Omental fat pad (tissue), 4 donors: ENCODE measurements at places on chromosomes 2 and 18.
A peak's percentile ranks its signal among the peaks of the same experiment; 100 is the strongest.

GRCh38 chr18:45962866-45963265 is 4.3 kb downstream of the EPG5 start:
- no peak for DNase-seq

- DNase-seq, result no peak
Measured at GRCh38 chr2:231353469-231353868, 42.0 kb upstream of the B3GNT7 start.

DNA sequence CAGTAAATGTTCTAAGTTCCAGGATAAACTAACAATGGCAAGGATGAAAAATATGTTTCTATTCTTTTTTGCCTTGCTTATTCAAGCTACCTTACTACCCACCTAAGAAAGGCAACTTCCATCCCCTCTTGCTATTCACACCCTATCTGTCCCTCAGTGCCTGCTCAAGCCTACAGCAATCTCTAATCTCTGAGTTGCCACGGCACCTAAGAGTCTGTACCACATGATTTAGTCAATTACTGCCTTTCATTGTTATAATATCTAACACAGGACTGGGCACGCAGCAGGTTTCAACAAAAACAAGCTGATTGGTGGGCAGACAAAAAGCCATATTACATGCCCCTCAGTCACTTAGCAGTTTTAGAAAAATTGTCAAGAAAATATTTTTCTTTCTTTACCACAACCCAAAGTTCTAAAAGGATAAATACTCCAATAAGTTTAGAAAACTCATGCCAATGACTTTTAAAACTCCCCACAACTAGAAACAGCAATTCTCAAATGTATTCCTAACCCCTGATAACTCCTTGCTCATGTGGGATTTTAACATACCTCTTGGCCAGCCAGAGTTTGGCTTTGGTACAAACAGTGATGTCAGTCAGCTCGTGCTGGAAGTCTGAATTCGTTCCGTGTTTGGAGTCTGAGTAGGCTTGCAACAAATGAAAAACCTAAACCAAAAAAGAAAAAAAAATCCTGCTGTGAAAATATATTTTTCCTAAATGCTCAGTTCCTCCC is 117.3 kb upstream of the ZFP36L2 start:
- DNase-seq, result peak; percentile 55

DNA sequence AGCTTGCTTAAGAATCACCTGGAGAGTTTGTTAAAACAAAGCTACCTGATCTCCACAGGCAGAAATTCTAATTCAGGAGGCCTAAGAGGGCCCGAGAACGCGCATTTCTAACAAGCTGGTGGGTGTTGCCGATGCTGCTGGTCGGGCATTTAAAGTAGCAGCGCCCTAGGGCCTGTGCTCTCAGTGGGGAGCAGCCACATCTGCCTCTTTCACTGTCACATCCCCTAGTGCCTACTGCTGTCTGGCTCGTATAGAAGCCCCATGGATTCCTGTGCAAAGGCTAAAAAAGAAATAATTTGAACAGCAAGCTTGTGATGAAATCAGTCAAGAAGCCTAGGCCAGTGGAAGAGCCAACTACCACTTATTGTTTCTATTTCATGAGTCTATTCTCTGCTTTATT is 126.7 kb upstream of the SMIM21 start:
- no peak for DNase-seq

GRCh38 chr2:44804406-44805265 is 136.9 kb upstream of the SIX3 start:
- no peak for DNase-seq

DNA sequence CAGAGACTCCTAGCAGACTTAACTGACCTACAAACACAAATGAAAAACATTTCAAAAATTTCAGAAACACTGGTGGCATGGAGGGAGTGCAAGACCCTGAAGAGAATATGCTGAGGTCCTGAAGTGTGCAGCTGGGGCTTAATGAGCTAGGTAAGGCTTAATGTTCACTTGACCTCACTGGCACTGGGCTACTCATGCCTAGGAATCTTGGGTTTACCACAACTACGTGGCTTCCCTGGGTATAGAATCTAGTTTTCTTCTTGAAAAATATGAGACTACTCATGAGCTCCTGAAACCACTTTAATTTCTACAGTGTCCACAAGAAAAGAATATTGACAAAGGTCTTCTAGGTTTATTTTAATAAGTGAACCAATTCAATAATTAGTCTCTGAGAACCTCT is 139.8 kb downstream of the HNMT start:
- DNase-seq, result no peak

DNA sequence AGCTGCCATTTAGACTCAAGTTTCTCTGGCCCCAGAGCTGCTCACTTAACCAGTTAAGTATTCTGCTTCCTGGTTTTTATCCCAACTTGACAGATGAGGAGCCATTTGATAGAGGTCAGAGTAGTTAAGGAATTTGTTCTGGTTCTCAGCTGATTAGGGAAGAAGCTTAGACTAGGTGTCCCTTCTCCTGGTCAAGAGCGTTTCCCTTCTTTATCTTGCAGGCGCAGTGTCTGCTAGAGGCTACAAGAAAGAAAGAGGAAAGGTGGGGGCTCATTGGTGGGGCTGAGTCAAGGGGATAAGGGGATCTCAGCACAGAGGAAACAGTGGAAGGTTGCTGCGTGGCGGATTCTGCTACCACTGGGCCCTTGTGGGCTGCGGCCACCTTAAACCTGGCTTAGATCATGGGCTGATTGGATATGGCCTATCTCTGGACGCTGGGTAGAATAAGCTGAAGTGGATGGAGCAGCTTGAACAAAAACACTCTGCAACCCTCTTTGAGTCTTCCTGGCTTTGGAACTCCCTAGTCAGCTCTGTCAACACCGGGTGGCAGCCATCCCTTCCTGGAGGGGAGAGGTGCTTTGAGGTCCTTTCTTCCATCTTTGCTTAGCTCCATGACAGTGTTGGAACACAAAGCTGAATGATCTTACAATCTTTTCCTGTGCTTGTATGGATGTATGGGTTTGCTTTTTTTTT is 70.8 kb downstream of the QPCT start:
- DNase-seq, result no peak

DNA sequence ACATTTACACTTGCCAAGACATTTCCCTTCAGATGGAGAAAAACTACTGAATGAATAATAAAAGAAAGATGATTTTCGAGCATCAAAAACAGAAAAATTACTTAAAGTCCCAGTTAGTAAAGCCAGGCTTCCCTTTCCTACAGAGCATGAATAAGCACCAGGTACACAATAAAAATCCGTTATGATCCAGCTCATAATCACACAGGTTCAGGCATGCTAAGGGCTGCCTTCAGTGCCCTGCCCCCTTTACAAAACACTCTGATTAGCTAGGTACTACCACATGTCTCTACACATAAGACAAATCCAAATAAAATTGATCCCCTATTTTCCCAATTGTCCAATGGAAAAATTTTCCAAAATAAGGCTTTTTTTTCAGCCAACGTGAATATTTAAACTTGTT is 413.2 kb upstream of the LRATD1 start:
- no peak for DNase-seq

DNA sequence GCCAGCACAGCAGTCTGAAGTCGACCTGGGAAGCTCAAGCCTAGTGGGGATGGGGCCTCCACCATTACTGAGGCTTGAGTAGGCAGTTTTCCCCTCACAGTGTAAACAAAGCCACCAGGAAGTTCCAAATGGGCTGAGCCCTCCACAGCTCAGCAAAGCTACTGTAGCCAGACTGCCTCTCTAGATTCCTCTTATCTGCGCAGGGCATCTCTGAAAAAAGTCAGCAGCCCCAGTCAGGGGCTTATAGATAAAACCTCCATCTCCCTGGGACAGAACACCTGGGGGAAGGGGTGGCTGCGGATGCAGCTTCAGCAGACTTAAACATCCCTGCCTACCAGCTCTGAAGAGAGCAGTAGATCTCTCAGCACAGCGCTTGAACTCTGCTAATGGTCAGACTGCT is 218.4 kb upstream of the VRK2 start:
- no peak for DNase-seq

DNA sequence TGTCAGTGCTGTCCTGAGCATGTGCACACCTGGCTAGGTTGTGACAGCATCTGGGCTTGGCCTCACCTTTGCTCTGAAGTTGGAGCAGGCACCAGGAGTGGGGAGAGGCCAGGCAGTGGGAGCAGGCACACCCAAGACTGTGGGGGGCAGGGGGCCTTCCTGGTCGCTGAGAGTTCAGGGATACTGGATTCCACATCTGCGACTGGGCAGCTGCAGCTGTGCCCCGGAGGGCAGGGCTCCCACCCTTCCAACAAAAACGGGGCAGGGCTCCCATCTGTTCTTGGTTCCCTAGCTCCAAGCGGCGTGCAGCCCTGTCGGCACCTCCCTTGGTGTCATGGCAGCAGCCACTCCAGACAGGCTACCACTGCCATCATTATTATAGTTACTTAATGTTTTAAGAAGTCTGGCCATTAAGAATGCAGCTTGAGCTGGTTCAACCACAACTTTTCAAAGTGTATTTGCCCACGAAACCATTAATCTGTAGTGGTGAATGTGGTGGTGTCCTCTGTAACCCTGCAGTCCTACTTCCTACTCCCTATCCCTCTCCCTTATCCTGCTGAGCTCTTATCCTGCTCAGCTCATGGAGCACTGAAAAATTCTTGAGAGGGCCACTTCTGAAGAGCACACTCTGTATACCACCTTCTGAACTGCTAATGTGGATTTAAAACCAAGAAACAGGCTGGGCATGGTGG is 48.0 kb upstream of the RAB1A start:
- no peak for DNase-seq

DNA sequence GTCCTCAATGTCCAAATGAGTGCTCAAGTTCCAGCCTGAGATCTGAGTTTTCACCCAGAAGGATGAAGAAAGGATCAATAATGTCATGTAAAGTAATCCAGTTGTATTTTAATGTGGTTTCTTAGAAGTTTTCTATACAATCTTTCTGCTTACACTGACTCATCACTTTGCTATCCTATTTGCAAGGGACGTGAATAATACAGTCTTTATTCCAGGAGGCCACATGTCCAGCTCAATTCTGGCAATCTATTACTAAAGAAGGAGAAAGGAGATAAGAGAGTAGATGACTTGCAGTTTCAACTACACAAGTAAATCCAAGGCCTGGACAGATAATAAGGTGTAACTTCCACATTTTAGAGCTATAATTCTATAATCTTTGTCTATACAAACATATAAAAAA is 601.1 kb upstream of the SETBP1 start:
- no peak for DNase-seq

GRCh38 chr2:12389344-12390045 is 327.2 kb upstream of the TRIB2 start:
- no peak for DNase-seq

- DNase-seq, result peak; percentile 36
Measured at GRCh38 chr2:157830696-157831570, 45.2 kb downstream of the ACVR1 start.

DNA sequence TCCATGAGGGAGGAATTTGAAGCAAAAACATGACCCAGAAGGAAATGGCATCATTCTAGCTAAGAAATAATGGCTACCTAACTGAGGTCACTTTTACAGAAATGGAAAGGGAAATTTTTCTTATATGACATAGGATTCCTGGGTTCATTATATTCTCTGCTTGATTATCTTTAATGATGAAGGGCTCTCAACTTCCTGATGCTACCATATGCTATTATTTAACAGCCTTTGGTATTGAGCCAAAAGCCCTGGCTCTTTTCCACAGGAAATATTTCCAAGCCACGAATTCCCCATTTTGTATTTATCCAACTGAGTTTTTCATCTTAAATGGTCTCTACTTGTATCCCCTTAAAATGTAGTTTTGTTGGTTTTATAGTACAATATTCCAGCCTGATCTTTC is 63.2 kb upstream of the NPAS2 start:
- no peak for DNase-seq

DNA sequence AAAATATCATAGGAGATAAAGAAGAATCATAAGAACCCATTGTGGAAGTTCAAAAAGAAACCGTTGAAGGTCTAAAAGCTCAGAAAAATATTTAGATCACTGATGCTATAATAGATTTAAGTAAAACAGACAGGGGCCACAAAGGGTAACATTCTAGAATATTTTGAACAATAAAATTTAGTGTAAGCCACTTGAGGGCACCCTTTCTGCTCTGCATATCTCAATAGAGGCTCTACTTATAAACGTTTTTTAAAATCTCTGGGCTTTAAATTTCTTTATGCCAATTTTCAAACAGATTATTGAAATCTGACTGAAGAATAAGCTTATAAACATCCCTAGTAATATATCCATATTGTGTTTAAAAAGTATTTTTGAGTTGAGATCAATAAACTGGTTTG is 57.6 kb upstream of the IL1RL1 start:
- no peak for DNase-seq

- no peak for DNase-seq
Measured at GRCh38 chr2:96843538-96844268, at the start of gene ANKRD23. TSS of gene ANKRD23 (minus strand) at chr2:96844021. CDS start at chr2:96843992, 29 bp downstream.

DNA sequence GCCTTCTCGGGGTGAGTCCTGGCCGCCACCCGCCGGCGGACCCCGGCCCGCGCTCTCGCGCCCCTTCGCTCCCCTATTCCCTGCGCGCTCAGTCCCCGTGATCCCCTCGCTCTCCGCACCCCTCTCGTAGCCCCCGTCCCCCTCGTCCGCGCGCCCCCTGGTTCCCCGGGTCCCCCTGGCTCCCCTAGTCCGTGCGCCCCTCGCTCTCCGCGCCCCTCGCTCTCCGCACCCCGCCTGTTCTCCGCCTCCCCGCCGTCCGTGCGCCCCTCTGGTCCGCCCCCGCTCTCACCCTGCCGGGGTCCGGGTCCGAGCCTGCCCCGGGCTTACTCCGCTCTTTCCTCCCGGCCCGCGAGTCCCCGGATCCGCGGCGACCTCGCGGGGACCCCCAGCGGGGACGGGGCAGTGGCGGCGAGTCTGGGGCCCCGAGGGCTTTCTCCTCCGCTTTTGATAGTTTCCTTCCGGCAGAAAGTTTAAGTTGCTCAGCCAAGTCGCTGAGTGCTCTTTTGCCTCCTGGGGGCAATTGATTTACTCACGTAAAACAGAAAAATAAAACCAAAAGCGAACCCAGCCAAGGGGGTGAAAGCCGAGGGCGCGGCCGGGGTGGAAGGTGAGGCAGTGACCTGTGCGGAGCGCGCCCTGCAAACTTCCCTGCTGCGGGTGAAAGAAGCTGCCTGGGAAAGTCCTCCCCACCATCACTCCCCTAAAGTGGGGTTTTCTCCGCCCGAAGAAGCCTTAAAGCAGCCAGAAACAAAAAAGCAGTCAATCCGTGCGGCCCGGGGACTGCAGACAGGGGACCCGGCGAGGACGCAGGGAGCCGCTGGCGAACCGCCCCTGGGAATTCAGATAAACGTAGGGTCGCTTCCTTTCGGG is 568 bp downstream of the RAB31 start:
- no peak for DNase-seq

DNA sequence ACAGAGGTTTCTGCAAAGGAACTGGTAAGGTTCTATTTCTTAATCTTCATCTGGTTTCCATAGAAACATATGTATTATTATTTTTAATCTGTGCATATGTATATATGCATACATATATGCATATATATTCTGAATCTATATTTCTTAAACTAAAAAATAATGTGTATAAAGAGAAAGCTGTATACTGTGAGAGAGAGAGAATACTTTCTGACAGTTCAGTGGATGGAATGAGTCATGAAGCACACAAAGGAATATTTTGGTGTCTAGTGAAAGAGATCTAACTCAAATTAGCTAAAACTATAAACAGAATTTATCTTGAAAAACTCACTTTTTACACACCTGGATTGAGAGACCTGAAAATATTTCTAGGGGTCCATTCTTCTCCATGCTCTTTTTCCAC is 1929.3 kb upstream of the LRRTM1 start:
- DNase-seq, result no peak

- DNase-seq, result no peak
Measured at GRCh38 chr2:65800998-65801397, 368.6 kb upstream of the SPRED2 start.

GRCh38 chr18:59015531-59016152 is 124.0 kb upstream of the SEC11C start:
- DNase-seq, result no peak
